ENCODE measurements at places on chromosomes 16 and 17. TPM values are rescaled to one million over a fixed set of nuclear protein-coding genes. Genes with fewer than 3 reads are reported as not detected.

The PRR11 gene
- 2.6 TPM for total RNA-seq

DNA sequence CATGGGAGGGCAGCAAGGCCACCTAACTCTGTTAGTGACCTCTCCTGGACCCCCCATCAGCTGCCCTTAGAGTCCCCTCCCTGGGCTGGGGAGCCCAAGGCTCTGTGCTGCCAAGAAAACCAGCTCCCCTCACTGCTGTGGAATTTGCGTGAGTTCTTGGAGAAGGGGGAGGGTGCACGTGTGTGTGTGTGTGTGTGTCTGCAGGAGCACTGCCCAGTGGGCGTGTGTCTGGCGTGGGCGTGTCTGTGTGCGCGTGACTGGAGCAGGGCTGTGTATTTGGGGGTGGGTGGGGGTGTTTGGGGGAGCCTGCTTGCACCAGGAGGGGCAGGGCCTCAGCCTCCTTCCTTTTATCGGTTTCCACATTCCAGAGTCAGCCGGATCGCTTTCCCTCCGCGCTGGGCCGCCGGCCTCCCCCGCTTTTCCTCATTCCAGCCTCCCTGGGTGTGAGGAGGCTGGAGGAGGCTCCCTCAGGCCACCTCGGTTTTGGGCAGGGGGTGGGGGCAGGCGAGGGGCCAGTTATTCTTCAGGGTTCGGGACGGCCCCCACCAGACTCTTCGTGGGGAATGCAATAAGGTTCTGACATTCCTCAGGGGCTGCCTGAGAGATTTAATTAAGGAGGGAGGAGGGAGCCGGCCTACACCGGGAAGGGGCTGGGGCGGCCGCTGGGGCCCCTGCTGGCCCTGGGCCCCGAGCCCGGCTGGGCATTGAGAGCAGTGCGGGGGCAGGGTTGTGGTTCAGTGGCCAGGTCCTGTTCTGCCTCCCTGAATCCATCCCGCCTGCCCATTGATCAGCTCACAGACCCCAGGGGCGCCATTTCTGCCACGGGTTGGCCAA lies 2.5 kb downstream of the VASN start:
- DNase-seq = peak; percentile 92

DNA sequence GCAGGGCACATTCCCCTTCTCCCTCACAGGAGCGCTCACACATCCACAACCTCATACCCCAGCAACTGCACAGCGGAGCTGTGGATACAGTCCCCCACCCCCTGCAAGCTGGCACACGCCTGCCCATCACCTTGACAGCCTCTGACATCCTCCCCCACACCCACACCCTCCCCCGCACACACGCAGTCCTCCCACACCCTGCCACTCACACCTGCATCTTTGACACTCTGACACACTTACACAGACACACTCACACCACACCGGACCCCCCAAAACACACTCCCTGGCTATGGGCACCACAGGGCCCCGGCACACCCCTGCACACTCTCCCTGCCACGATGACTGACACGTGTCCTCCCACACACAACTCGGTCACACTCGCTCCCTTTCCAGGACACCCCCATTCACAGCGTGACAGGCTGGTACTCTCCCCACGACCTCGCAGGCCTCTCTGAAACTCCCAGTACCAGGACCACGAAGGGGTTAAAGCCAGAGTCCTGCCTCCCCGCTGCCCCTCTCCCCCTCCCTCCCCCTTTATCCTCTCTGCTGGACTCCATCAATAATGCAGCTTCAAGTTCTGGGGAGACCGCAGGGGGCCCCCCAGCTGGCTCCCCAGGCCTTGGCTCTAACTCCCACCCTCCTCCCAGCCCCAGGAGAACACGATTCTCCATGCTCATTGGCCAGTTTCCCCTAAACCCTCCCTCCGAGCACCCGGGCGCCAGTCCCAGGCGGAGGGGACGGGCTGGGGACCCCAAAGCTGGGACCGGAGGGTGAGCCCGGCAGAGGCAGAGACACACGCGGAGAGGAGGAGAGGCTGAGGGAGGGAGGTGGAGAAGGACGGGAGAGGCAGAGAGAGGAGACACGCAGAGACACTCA lies at the start of gene PPP1R1B:
TSS of gene PPP1R1B (plus strand) at position 782 of the 876 bp plus-strand sequence. CDS start 441 bp downstream, outside the sequence.
- no peak for DNase-seq

The PRSS36 gene
- total RNA-seq = 4.3 TPM

The C17orf50 gene
- total RNA-seq = not detected

GRCh38 chr17:55580596-55581133 lies 69.4 kb upstream of the SMIM36 start:
- DNase-seq = no peak

GRCh38 chr16:86575095-86575685 lies 3.2 kb upstream of the FOXL1 start:
- no peak for DNase-seq

All from sciatic nerve (tissue), 2 donors.